ENCODE measurements at places on chromosomes 4 and X.

DNA sequence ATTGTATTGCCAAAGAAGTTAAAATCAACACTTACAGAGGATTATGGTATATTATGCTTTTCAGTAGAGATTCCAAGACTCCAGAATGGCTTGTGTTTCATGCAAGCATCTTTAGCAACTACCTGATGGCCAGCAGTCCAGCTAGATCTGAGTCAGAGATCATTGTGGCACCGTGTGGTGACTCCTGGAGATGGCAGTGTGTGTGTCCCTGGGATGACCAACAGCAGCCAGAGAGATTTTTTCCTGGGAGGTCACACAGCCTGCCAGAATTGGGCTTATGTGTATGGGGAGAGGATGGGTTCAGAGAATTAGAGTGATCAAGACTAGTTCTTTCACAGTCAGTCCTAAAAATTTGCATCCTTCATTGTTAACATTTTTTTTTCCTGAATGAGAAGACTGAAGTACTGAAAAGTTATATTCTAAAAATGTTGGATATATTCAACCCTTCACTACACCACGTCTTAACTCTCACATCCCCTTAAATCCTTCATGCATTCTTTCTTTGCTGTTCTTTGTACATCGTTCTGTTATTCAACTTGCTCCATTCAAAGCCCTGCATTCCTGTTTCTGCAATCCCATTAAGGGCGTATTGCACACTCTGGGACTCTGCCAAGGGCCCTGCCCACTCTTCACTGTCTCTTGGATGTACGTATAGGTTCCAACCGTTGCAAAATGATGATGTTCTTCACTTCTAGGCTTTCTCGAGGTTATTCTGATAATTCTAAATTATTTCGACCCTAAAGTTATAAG, 12.4 kb downstream of the TENM3 start:
- no peak for DNase-seq

GRCh38 chrX:13489454-13489853, 79.9 kb upstream of the EGFL6 start:
- DNase-seq: no peak

DNA sequence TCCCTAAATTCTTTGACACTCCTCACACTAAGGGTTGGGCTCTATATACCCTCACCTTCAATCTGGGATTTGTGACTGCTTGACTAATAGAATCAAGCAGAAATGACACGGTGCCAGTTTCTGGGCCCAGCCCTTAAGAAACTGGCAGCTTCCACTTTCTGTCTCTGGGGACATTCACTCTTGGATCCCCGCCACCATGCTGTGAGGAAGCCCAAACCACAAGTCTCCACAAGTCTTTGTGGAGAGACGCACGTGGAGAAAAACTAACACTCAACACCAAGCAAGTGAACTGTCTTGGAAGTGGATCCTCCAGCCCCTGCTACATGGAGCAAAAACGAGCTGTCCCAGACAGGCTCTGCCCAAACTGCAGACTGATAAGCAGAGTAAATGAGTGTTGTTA, 1.1 kb upstream of the EDNRA start:
- DNase-seq: no peak

DNA sequence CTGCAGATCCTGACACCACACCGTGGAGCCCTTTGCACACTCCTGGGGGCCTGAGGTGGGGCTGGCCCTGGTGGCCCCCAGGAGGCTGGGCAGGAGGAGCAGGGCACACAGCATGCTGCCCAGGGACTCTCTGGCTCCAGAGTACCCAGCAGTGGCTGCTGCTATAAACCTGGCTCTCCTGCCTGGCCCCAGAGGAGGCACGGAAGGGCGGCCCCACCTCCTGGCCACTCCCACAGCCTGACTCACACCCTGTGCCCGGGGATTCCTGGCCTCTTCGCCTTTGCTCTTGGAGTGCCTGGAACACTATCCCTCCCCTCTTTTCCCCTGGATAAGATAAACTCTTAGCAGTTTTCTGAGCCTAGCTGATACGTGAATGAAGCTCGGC, at the start of gene PSAPL1:
TSS of gene PSAPL1 (minus strand) at position 165 of the 385 bp plus-strand sequence. CDS start at position 114, 51 bp downstream.
- no peak for DNase-seq

DNA sequence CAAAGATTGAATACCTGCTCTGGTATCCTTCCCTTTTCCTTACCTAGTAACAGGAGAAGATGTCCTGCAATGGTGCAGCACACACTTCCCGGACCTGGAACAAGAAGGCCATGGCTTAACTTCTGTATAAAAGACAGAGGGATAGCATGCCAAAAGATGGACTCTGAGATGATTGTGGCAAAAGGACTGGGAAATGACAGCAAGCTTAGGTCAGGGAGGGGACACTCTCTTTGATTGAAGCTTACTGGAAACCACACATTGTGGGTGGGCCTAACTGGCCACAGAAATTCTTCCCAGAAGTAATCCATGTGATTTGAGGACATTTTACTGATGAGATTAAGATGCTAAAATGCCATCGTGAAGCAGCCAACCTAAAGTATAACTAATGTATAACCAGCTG, 71.0 kb upstream of the OTUD4 start:
- DNase-seq: no peak

DNA sequence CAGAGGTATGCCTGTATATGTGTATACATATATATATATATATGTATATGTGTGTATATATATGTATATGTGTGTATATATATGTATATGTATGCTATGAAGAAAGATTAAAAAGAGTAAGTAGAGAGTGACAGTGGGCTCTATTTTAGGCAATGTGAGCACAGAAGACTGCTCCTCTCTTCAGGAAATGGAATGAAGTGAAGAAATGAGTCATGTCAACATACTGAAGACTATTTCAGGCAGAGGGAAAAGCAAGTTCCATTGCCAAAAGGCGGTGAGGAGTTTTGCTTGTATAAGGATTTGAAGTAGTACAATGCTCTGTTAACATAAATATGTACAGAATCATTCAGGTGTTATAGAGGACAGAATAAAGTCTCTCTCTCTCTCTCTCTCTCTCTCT, 773.2 kb upstream of the FTHL17 start:
- DNase-seq: no peak

GRCh38 chrX:68833855-68834331, 5.1 kb downstream of the EFNB1 start:
- no peak for DNase-seq

- DNase-seq: no peak
Measured at GRCh38 chr4:141021397-141022110, 111.7 kb downstream of the RNF150 start.

DNA sequence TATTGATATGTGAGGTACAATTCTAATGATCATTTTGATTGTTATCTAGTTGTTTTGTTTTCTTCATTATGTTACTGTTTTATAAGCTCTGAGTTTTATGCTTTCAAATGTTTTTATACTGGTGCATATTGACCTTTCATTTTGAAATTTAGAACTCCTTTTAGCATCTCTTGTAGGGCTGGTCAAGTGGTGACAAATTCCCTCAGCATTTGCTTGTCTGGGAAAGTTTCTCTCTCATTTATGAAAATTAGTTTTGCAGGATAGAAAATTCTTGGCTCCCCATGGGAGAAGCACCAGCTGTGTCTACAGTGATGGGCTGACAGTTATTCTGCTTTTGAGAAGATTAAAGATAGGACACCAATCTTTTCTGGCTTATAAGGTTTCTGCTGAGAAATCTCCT, 105.3 kb upstream of the SPRY1 start:
- no peak for DNase-seq

DNA sequence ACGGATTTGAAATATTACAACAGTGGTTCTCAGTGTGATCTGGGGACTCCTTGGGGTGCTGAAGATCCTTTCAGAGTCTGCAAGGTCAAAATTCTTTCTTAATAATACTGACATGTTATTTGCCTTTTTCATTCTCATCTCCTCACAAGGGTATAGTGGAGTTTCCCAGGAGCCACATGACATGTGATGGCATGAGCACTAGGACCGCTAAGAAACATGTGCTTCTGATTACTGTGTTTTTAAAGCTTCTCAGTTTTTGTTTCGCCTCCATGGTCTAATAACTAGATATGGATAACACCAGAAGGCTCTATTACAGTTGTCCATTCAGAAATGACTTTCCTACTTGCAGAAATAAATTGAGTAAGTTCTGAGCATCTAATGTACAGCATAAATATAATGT, 156.1 kb downstream of the RAB28 start:
- no peak for DNase-seq

- DNase-seq: no peak
Measured at GRCh38 chrX:18294893-18295292, 59.6 kb downstream of the SCML2 start.

DNA sequence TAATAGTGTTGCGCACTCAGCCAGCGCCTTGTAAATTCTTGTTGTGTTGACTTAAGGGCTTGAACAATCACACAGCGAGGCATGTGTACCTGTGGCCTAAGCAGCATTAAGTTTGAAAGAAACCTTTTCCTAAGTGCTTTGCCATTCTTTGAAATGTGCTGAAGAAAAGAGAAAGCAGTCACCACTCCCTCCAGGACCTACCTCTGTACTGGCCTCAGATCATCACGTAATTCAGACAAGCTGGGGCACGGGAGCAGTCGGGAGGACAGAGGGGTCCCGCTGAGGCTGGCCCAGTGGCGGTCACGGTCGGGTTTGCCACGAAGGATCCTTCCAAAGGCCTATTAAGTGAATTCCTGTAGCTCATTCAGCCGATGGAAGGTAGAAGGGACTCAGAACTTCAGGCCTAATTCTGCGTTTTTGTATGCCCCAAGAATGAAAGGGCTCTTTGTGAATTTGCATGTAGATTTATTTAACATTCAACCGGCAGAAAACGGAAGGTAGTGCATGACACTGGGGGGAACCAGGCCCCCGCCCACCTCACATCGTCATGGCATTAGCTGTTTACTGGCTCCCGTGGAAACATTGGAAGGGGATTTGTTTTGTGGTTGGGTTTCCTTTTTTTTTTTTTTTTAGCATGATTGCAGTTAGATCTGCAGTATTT, 106.3 kb downstream of the TRAPPC11 start:
- DNase-seq: no peak

- DNase-seq: no peak
Measured at GRCh38 chr4:38673130-38673978, 9.4 kb downstream of the KLF3 start.

- no peak for DNase-seq
Measured at GRCh38 chrX:45766981-45767501, 566.4 kb upstream of the DIPK2B start.

DNA sequence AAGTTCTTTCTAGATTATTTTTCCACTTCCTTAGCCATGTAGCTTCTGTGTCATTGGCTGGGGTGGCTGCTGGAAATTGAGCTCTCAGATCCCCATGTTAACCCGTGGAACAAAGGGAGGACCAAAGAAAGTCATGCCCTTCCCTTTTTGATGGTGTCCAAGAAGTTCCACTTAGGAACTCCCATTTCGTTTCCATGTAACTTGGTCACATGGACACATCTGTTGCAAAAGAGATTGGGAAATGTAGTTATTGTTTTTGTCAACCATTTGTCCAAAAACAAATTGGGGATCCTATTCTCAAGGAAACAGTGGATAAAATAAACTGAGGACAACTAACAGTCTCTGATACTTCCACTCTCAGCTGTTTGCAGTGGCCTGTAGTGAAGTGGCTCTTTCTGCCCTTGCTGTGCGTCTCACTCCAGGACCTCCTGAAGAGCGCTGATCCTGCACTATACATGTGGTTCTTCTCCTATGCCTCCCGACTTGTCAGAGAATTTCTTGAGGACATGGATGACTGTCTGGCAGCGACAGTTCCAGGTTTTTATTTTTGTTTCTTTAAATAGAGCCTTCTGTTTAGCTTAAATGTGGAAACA, 125.3 kb upstream of the LNX1 start:
- no peak for DNase-seq

DNA sequence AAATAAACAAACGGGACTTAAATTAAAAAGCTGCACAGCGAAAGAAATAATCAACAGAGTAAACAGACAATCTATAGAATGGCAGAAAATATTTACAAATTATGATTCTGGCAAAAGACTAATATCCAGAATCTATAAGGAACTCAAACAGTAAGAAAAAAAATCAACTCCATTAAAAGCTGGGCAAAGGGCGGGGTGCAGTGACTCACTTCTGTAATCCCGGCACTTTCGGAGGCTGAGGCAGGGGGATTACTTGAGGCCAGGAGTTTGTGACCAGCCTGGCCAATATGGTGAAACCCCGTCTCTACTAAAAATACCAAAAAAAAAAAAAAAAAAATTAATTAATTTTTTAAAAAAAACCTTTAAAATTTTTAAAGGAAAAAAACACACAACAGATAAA, 109.0 kb downstream of the ATP11C start:
- DNase-seq: no peak

- DNase-seq: no peak
Measured at GRCh38 chr4:101337688-101338087, 9.6 kb downstream of the PPP3CA start.

DNA sequence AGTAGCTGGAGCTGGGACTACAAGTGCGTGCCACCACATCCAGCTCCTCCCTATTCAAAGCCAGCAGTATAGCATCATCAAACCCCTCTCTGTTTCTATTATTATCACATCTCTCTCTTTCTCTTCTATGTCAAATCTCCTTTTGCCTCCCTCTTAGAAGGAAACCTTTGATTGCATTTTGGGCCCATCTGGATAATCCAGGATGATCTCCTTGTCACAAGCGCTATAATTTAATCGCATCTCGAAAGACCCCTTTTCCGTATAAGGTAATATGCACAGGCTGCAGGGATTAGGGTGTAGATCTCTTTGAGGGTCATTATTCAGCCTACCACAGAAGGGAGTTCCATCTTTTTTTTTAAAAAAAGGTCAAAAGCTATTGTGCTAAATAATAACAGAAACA, 46.4 kb upstream of the TBC1D9 start:
- no peak for DNase-seq

DNA sequence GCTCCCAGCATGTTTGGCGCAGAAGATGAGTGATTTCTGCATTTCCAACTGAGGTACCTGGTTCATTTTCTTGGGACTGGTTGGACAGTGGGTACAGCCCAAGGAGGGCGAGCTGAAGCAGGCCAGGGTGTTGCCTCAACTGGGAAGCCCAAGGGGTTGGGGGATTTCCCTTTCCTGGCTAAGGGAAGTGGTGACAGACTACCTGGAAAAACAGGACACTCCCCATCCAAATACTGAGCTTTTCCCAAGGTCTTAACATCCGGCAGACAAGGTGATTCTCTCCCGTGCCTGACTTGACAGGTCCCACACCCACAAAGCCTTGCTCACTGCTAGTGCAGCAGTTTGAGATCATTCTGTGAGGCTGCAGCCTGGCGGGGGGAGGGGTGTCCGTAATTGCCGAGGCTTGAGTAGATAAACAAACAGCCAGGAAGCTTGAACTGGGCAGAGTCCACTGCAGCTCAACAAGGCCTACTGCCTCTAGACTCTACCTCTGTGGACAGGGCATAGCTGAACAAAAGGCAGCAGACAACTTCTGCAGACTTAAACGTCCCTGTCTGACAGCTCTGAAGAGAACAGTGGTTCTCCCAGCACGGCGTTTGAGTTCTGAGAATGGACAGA, 307.7 kb upstream of the ARSJ start:
- no peak for DNase-seq

DNA sequence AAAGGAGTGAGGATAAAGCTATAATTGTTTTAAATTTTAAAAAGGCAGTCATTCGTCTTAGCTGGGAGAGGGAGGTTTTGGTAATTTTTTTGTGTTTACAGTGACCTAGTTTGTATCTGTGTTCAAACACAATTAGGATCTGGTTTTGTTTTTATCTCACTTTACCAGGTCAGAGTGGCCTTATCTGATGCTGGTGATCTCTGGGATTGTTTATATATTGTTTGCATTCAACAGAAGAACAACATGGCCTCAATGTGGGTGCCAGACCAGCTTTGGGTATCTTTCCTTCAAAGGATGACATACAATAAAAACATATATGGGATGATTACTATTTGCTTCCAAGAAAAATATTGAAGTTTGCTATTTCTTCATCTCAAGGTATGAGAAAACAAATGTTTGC, 272.2 kb upstream of the UGT8 start:
- DNase-seq: no peak

All from CD4-positive, alpha-beta memory T cell (primary cell).